Hippocampal formation (tissue), 2 donors: ENCODE measurements at places on chromosomes 6 and 20.

GRCh38 chr20:59782986-59783640, 150.3 kb downstream of the SYCP2 start:
- peak; percentile 31 for DNase-seq

GRCh38 chr6:148263010-148263409, 79.6 kb upstream of the SASH1 start:
- no peak for DNase-seq

DNA sequence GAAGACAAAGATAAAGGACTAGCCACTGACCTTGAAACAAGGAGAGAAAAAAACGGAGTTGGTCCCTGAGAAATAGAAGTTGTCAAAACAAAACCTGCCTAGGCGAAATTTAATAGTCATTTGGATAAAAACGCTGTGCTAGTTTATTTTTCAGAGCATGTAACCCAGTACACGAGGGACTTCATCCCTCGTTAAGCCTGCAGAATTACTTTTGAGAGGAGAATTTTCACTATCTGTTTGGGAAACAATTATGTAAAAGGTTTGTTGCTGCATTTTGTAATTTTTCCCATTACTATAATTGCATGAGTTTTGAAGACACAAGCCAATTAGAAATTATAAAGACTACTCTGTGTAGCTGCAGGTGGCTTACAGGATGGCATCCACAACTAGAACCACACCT, 71.6 kb upstream of the MAP3K7 start:
- no peak for DNase-seq

GRCh38 chr20:48314925-48315592, 512.7 kb downstream of the PREX1 start:
- no peak for DNase-seq

GRCh38 chr6:16148498-16148897, 19.6 kb downstream of the MYLIP start:
- DNase-seq, result no peak

- DNase-seq, result no peak
Observed at GRCh38 chr20:5674176-5674660, 76.0 kb upstream of the SHLD1 start.

GRCh38 chr6:153621491-153621890, 417.5 kb upstream of the OPRM1 start:
- DNase-seq, result no peak

DNA sequence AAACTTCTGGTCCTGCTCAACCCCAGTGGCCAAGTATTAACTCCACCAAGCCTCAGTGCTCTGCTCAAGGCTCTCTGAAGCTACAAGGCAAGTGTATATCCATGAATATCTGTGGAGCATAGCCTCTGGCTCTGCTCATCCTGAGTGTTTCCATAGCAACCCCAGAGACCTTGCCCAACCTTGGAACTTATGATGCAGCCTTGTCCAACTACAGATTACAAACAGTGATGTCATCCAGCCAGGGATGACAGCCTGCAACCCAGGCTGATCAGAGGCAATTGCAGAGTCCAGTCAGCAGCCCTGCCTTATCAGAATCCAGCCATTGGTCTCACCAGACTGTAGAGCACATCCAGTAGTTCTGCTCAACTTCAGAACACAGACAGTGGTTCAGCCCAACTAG, 65.5 kb upstream of the SPACA1 start:
- DNase-seq, result no peak

GRCh38 chr20:22698259-22698842, 114.0 kb upstream of the FOXA2 start:
- no peak for DNase-seq

DNA sequence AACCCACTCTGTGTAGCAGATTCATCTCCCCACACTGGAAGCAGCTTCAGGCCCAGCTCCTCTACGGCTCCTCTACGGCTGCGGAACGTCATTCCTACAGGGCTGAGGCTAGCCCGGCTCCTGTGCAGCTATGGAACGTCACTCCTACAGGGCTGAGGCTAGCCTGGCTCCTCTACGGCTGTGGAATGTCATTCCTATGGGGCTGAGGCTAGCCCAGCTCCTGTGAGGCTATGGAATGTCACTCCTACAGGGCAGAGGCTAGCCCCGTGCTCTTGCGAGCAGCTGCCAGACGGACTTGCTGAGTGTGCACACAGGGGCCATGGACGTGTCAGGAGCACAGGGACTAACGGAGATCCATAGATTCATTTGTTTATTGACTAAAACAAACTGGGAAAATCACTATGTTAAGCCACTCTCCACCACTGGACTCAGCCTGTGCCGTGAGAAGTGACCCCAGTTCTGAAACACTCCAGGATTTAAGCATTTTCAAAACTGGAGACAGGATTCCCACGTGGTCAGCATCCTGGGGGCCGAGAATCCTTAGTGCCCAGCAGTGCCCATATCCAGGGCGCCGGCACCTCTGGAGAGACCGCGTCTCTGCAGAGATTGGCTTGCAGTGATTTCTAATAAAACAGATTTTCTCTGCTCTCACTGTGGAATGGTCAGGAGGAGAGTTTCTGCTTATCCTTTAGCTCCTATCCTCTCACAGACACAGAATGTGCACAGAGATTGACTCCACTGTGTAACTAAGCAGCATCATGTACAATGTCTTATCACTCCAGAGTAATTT, 5.0 kb downstream of the KCNQ2 start:
- DNase-seq, result no peak

DNA sequence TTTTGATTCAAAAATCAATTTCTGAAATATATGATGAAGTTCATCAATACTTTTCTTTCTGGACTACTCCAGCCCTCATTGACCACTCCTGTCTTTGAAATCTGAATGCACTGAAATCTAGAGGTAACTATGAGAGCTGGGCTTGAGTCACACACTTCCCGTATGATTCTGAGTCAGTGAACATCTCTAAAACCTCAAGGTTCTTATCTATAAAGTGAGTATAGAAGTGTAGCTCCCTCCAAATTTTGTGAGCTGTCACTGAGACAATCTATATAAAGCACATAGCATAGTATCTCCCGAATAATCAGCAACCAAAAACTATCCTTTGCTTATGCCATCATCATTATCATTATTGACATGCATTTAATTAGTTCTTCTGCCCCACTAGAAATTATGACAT, 182.4 kb downstream of the TSHZ2 start:
- no peak for DNase-seq

DNA sequence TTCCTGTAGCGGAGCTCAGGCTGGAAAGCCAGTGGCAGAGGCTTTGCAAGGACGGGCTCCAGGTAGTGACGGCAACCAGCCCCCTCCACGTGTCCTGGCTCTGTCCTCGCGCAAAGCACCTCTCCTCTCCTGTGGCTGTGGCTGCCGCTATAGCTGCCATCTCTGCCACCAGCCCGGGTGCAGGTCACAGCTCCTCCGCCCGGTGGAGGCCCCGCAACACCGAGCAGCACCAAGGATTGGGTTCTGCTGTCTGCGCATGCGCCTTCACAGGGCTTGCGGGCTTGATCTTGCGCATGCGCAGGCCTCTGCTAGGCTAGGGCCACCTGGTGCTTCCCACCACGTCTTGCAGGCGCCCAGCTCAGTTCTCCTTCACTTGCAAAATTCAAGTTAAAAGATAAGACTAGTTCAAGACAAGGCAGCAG, 625.4 kb downstream of the QKI start:
- no peak for DNase-seq

- no peak for DNase-seq
Observed at GRCh38 chr6:22372922-22373321, 76.1 kb upstream of the PRL start.

DNA sequence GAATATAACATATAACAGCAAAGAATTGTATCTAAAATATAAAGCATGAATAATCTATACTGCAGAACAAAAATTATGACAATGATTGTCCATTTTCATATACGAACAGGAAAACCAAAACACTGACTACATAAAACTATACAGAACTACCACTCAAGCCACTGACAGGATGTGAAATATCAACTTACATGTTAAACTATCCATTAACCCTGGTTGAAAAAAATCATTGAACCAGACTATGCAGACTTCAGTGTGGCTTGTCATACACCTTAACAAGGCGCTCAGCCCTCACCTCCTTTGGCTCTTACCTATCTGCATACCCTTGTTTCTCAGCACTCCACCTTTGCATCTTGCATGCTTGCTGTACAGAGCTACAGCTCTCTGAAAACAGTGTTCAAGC, 34.9 kb downstream of the ASCC3 start:
- DNase-seq, result no peak

GRCh38 chr6:8904754-8905153, 469.4 kb upstream of the SLC35B3 start:
- DNase-seq, result no peak

DNA sequence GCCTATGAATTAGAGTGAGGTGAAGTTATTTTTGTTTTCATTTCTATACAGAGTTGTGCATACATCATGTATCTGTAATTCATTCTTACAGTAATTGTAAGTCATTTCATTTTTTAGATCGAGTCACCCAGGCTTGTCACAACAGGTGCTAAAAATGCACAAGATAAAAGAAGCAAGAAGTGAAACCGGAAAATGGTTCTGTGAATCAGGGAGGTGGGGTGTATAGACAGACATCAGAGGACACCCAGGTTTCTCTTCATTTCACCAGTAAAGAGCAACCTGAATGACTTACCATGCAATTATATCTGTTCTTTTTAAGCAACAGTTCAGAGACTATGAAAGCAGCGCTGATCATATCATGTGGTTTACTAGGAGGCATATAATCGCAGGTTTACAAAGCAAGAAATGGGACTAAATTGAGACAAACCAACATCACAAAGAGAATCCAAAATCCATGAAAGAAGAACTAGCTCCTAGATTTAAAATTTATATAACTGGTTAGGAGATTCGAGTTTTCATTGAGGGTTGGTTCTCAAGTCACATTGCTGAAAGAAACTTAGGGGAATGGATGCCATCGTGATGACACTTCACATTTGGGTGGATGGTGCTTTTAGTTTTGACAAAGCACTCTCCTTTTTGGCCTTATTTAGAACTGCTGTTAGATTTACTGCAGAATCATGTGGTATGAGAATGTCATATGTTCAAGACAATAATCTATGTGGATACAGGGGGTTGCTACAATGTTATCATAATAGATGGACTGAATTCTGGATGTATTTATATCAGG, 27.9 kb upstream of the TBC1D7 start:
- DNase-seq, result no peak

GRCh38 chr6:88358846-88359245, 192.7 kb upstream of the CNR1 start:
- DNase-seq, result no peak
